ENCODE measurements at places on chromosomes 13 and 19.

GRCh38 chr19:45492627-45493470 lies 4.0 kb downstream of the RTN2 start:
- DNase-seq: no peak

DNA sequence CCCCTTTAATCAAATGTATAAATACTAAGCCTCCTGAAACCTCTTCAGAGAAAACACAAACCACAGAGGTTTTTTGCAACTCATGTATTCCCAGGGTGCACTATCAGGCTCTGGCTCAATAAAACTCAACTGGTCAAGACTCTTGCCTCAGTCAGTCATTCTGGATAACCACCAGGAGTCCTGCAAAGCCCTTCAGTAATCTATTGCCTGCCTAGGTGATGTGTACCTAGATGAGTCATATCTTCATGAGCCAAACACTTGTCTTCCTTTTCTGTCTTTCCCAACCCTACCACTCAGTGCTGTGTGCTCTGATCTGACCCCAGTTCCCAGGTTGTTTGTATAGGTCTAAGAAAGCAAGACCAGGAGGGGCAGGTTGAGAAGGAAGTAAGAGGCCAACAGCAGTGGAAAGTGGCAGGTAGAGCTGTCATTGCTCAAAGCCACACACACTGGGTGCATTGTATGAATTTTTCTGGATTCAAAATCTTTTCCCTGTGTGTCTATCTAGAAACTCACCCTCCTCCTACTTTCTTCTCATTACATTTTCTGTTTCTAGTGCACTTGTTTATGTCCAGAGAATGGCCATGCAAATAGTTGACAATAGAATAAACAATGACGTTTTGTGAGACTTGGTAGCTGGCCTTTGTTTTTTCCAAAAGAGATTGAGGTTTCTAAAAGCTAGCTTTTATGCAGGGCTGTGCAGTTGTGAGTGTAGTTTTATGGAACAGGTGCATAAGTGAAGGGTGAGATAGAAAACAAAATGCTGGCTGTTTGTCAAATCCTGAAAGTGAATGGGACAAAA lies 48.1 kb downstream of the PSG1 start:
- DNase-seq: no peak

GRCh38 chr19:38441657-38442348 lies 8.3 kb downstream of the RYR1 start:
- no peak for DNase-seq

- no peak for DNase-seq
Measured at GRCh38 chr13:78035500-78035899, 116.9 kb upstream of the EDNRB start.

GRCh38 chr13:30159446-30159839 lies 147.9 kb downstream of the KATNAL1 start:
- DNase-seq: no peak

DNA sequence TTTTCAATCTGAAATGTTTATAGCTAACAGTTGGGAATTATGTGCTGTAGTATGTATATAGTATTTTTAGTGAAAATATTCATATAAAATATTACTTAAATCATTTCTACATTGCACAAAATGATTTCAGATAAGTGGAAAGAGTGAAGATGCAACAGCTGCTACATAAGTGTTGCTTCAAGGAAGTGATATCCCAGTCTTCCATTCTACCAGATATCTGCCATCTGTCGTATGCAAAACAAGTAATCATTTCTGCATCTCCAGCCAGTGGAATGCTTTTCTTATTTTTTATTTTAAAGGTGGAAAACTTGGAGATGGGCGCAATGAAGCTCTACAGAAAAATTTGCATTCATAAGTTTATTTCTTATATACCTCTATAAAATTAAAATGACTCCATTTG lies 152.5 kb upstream of the MAB21L1 start:
- DNase-seq: no peak

GRCh38 chr13:37598597-37598996 lies at the start of gene POSTN:
POSTN (minus strand) TSS chr13:37598768; CDS start chr13:37598726, 42 bp downstream.
- DNase-seq: no peak

- no peak for DNase-seq
Measured at GRCh38 chr19:39599116-39599515, 3.2 kb upstream of the LGALS13 start.

GRCh38 chr13:26540334-26540733 lies 17.1 kb upstream of the WASF3 start:
- no peak for DNase-seq

- DNase-seq: no peak
Measured at GRCh38 chr19:990746-991145, 6.6 kb downstream of the WDR18 start.

GRCh38 chr13:43360892-43361610 lies 337.7 kb downstream of the DNAJC15 start:
- DNase-seq: no peak

DNA sequence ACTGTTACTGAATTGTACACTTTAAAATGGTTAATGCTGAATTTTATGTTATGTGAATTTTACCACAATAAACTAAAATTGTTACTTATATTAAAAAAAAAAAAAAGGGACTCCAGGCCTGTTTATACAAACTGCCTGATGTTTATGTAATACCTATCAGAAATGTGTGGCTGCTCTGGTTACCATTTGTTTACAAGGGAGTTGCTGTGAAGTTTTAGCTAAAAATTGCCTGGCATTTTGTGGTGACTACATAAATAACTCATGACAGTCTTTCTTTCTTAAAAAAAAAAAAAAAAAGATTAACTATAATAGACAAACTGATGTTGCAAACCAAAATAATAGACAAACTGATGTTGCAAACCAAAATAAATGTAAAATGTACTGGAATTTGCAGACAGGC lies 71.8 kb downstream of the CDADC1 start:
- no peak for DNase-seq

GRCh38 chr19:2109046-2109864 lies 12.5 kb downstream of the IZUMO4 start:
- DNase-seq: no peak

DNA sequence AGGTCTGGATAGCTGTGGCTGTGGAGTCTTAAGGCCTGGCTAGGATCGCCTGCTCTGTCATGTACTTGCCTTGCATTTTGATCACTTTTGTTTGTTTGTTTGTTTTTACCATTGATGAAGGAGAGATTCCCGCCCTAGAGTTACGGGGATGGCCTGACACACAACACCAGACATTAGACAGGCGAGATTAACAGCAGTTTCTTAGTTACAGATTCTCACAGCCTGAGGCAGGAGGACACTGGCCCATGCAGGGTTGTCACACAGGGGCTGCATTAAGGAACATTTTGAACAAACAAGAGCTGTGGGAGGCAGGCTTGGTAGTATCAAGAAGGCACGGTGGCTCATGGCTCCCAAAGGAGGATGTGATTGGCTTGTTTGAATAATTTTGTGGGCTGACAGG lies 291.8 kb downstream of the HS6ST3 start:
- DNase-seq: no peak

DNA sequence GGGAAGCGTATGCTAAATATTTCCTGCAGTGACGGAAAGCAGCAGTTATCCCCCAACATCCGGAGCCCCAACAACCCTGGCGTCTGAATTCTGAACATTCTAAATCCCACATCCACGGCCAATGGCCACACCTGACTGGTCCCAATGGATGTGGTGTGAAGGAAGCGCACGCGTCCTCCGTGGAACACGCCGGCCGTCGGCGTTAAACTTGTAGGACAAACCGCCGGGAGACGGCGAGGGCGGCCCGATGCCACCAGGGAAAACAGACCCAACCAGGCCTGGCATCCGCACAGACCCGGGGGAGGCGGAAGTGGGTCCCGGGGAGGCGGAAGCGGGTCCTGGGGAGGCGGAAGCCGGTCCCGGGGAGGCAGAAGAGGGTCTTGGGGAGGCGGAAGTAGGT lies 3.2 kb downstream of the SHC2 start:
- no peak for DNase-seq

DNA sequence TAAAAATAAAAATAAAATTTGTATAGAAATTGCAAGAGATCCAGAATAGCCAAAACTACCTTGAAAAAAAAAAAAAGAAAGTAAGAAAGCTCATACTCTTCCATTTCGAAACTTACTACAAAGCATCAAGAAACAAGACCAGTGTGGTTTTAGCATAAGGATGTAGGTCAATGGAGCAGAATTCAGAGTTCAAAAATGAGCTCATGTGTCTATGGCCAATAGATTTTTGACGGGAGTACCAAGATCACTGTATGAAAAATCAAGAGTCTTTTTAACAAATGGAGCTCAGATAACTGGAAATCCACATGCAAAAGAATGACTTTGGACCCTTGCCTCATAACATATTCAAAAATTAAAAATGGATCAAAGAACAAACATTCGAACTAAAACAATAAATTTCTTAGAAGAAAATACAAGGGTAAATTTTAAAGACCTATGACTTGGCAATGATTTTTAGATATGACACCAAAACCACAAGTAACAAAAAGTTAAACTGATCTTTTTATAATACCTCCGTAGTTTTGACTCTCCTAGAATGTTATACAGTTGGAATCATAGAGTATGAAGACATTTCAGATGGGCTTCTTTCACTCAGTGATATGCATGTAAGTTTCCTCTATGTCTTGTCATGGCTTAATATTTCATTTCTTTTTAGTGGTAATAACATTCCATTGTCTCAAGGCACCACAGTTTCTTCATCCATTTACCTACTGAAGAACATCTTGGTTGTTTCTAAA lies 43.2 kb downstream of the KLF12 start:
- no peak for DNase-seq

DNA sequence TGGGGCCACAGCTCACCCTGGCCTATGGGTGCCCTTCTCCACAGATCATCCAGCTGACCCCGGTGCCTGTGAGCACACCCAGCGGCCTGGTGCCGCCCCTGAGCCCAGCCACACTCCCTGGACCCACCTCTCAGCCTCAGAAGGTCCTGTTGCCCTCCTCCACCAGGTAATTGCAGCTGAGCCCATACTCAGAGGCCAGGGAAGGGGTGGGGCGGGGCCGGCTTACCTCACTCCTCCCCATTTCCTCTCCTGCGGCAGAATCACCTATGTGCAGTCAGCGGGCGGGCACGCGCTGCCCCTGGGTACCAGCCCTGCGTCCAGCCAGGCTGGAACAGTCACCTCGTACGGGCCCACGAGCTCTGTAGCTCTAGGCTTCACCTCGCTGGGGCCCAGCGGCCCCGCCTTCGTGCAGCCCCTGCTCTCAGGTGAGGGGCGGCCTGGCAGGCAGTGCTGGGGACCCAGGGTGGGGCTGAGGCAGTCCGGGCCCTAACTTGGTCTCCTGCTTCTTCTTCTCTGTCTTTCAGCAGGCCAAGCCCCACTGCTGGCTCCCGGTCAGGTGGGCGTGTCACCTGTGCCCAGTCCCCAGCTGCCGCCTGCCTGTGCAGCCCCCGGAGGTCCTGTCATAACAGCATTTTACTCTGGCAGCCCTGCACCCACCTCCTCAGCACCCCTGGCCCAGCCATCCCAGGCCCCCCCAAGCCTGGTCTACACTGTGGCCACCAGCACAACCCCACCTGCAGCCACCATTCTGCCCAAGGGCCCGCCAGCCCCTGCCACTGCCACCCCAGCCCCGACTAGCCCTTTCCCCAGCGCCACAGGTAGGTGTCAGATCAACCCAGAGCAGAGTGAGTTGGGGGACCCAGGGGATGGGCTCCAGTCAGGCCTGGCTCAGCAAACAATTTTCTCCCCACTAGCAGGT lies 9.6 kb upstream of the PRR19 start:
- no peak for DNase-seq

DNA sequence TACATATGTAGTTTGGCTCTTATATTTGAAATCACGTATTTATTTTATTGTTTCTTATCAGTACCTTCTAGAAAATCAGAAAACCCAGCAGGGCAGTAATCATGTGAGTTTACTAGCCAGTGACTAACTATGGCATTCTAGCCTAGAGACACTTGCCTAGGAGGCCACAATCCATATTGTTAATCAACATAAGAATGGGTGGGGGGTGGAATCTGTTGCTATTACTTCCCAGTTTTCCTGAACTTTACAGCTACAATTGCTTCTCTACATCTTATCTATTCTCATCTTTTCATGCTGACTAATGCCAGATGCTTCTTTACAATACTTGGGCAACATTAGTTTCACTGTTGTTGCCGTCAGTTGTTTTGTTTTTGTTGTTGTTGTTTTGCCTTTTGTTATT lies 18.7 kb upstream of the ATXN8OS start:
- no peak for DNase-seq

DNA sequence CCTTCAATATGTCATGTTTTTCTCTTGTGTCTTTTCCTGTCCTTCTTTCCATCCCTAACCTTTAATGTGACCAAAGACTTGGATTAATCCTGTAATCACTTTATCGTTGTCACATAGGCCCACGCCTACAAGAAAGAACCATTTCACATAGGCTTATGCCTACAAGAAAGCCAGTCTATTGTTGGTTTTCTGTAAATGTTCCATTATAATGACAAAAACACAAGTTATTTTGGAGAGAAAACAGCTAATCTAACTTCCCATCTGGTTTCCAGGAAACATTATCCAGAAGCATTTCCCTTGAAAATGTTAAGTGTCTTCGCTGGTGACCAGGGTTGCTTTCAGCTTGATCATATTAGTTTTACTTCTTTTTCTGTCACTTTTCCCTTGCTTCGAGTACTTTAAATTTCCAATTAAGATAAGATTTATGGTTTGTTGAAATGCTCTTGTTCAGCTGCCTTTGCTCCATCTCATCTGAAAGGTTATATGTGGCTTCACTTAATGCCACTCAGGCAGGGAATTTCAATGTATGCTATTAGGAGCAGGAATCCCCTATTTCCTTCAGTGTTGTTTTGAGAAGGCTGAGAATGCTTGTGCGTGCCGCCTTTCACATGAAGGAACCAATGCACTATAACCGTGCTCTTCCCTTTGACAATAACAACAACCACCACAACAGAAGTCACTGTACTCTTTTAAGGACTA lies 708.2 kb downstream of the EFNB2 start:
- no peak for DNase-seq

DNA sequence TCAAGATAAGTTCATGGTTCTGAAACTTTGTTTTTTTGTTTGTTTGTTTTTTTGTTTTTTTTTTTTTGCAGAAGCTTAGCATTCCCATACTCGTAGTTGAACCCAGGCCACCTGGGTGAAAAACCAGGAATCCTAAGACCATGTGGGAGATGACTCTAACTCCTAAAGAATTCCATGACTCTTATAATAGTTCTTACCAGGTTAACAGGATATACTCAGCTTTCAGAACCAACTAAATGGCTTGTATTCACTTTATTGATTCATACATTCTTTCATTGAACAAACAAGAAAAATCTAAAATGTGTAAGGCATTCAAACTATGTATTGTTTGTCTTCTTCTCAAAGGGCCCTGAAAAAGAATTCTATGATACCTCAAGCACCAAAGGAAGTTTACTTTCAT lies 40.5 kb upstream of the KLF5 start:
- no peak for DNase-seq

- DNase-seq: no peak
Measured at GRCh38 chr19:49133621-49134454, 14.5 kb downstream of the PPFIA3 start.

DNA sequence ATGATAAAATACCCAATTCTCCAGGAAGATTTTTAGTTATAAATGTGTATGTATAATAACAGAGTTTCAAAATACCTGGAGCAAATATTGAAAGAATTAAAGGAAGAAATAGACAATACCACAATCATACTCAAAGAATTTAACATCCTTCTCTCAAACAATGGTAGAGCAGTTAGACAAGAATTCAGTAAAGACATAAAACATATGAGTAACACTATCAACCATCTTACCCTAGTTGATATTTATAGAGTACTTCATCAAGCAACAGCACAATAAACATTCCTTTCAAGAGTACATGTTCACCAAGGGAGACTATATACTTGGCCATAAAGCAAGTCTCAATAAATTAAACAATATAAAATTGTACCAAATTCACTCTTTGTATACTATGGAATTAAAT lies 108.4 kb downstream of the DLEU7 start:
- no peak for DNase-seq

GRCh38 chr19:50728084-50728737 lies 5.0 kb downstream of the CLEC11A start:
- DNase-seq: peak; percentile 59

All from stimulated activated CD8-positive, alpha-beta memory T cell treated with anti-CD3 and anti-CD28 coated beads, Interleukin-7, amount 100 ng/mL, for 24 hours (primary cell).